Right atrium auricular region (tissue), 2 donors: ENCODE measurements at places on chromosomes 5 and 9.

DNA sequence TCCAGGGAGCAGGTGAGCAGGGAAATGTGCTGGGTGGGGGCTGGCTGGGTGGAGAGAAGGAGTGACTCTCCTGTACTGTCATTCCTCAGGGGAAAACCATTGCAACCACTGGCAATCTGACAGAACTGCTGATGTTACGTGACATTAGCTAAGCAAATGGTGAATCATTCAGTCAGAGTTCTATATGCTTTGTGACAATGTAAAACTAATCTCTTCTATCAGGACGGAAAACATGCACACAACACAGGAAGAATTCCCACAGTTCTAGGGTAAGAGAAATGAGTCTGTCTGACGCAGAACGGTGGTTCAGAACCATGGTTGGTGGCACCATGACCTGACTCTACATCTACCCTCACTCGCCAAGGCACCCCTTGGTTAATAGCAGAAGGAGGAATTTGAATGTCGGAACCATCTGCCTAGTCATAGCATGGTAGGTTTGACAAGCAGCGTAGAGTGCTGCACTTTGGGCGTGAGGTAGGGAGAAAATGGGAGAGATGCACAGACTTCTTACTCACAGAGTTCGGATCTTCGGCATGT, 243.6 kb upstream of the PANK3 start:
- H3K27me3 ChIP-seq: no peaks in the 10 kb centered on the region
- H3K4me3 ChIP-seq: no peak overlapping the region
- DNase-seq: no peak
- no peak overlapping the region for H3K27ac ChIP-seq
- no peaks in the 10 kb centered on the region for H3K4me1 ChIP-seq
- H3K36me3 ChIP-seq: no peaks in the 10 kb centered on the region

GRCh38 chr5:94218374-94218773, 400.0 kb downstream of the KIAA0825 start:
- no peak overlapping the region for H3K27ac ChIP-seq
- H3K4me1 ChIP-seq: no peaks in the 10 kb centered on the region
- no peaks in the 10 kb centered on the region for H3K27me3 ChIP-seq
- no peak for DNase-seq
- H3K36me3 ChIP-seq: no peaks in the 10 kb centered on the region
- H3K4me3 ChIP-seq: no peak overlapping the region

- H3K4me3 ChIP-seq: no peak overlapping the region
- no peaks in the 10 kb centered on the region for H3K36me3 ChIP-seq
- no peak overlapping the region for H3K27ac ChIP-seq
- DNase-seq: no peak
- H3K4me1 ChIP-seq: no peaks in the 10 kb centered on the region
Observed at GRCh38 chr9:84371737-84372136, 31.2 kb upstream of the SLC28A3 start.

DNA sequence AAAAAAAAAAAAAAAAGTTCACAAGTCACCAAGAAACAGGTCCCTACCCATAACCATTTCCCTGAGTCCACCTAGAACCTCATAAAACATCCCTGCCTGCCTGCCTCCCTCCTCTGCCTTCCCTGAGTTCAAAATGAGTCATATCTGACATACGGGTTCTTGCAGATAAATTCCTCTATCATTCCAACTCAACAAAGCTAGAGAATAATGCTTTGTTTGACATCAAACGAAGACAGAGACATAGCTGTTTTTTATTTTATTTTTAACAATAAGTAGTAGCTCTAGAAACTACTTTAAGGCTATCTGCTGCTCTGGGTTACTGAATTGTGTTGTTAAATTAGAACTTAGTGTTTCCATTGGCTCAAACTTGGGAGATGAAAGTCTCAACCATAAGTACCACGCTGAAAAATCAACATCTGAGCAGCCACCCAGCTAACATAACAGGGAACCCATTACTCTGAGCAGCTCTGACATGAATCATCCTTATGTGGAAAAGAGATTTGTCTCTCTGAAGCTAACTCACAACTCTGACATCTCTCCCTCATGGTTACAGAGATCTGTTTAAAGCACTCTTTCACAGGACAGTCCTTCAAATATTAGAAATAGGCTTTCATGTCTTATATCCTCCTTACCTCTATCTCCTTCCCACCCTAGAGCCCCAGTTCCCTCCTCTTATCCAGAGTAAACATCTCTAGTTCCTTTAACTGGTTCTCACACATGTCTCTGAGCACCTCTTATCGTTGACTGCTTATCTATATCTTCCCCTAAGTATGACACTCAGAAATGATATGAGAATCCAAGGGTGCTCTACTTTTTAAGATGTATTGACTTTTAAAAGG, 12.1 kb downstream of the TMEM245 start:
- H3K4me3 ChIP-seq: no peak overlapping the region
- no peaks in the 10 kb centered on the region for H3K36me3 ChIP-seq
- H3K4me1 ChIP-seq: peaks cover 62% of the 10 kb centered on the region
- DNase-seq: no peak

GRCh38 chr9:131302244-131303075, 12.9 kb downstream of the PLPP7 start:
- no peaks in the 10 kb centered on the region for H3K4me1 ChIP-seq
- no peak overlapping the region for H3K4me3 ChIP-seq
- no peak for DNase-seq
- peak overlapping the region; percentile 87 for H3K27ac ChIP-seq
- no peaks in the 10 kb centered on the region for H3K36me3 ChIP-seq
- no peaks in the 10 kb centered on the region for H3K27me3 ChIP-seq

DNA sequence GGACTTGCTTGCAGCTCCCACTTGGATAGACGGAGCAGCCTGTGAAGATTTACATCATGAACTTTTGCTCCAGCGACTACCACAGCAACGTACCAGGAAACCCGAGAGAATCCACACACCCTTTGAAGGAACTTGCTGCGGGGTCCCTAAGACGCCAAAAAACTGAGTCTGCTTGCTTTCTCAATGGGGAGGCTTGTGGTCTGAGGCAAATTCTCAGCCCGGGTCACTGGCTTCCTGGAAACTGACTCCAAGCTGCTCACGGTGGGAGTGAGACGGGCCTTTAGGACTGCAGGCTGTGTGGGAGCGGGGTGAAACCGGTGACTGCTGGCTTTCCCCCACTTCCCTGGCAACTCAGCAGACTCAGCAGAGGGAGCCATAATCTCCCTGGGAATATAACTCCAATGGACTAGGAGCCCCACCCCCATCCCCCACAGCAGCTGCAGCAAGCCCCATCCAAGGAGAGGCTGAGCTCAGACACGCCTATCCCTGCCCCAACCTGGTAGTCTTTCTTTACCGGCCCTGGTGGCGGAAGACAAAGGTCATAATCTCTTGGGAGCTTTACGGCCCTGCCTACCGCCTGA, 466.0 kb downstream of the CAAP1 start:
- no peaks in the 10 kb centered on the region for H3K36me3 ChIP-seq
- H3K27ac ChIP-seq: no peak overlapping the region
- no peak overlapping the region for H3K4me3 ChIP-seq
- no peak for DNase-seq
